ENCODE measurements at places on chromosomes 5 and 9.

GRCh38 chr9:121984726-121985402 is 108.2 kb downstream of the TTLL11 start:
- DNase-seq, result no peak

DNA sequence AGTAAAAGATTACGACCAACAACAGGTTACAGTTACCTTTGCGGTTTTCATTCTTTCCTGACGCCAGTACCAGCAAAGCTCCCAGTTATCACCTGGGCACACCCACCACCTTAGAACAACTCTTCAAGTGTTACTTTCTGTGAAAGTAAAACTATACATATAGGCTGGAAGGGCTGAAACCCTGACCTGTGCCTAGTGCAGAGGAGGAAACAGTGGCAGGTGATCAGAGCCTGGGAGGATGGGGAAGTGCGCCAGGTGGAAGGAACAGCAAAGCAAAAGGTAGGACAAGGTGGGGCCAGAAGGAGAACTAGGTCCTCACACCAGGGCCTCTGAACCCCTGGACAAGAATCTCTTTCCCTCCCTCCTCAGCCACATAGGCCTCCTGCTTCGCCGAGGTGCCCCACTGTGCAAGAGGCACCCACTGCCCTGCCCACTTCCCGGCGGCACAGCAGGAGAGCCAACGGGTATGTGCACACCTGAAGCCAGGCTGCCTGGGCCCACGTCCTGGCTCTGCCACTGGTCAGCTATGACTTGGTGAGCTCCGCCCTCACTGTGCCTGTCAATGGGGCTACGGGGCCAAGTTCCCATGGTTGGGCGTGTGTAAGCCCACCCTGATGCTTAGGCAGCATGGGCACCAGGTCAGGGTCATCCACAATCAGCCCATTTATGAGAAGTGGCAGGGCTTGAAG is 26.9 kb downstream of the BICD2 start:
- DNase-seq, result no peak

DNA sequence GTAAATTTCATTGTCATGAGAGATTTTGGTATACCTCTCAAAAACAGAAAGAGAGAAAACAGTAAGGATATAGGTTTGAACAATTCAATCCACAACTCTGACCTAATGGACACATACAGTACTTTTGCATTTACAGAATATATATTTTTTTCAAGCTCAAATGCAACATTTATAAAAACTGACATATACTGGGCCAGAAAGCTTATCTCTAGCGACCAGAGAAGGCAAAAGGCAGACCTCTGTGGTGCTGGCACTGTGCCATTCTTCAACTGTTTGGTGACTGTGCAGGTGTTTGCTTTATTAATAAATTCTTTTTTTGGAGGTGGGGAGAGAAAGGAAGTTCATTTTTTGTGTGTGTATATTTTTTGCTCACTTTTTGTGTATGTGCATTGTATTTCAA is 6.0 kb upstream of the PLAC8L1 start:
- no peak for DNase-seq

DNA sequence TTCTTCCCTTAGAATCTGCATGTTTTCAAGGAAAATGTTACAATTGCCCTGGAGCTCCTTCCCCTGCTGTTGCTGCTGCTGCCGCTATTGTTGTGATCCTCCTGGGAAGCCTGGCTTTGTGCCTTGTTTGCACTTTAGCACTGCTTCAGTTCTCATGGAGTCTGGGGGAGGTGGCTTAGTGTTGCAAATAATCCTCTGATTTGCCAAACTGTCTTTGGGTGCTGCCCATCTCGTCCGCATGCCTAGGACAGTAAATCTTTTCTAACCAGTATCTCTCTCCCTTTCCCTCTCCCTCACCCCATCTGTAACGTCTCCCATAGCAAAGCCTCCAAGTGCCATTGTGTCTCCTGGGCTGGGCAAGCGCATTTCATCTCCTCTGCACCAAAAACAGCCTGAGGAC is 30.3 kb downstream of the FAM240B start:
- DNase-seq, result no peak

- DNase-seq, result no peak
These were observed 183.0 kb downstream of the GLIS3 start for GRCh38 chr9:4116723-4117460.

- no peak for DNase-seq
These were observed 88.8 kb downstream of the EGFLAM start for GRCh38 chr5:38347040-38347763.

- no peak for DNase-seq
These were observed 74.1 kb upstream of the HSPA9 start for GRCh38 chr5:138649316-138649720.

GRCh38 chr5:1330146-1330846 is 14.6 kb downstream of the CLPTM1L start:
- DNase-seq, result no peak

DNA sequence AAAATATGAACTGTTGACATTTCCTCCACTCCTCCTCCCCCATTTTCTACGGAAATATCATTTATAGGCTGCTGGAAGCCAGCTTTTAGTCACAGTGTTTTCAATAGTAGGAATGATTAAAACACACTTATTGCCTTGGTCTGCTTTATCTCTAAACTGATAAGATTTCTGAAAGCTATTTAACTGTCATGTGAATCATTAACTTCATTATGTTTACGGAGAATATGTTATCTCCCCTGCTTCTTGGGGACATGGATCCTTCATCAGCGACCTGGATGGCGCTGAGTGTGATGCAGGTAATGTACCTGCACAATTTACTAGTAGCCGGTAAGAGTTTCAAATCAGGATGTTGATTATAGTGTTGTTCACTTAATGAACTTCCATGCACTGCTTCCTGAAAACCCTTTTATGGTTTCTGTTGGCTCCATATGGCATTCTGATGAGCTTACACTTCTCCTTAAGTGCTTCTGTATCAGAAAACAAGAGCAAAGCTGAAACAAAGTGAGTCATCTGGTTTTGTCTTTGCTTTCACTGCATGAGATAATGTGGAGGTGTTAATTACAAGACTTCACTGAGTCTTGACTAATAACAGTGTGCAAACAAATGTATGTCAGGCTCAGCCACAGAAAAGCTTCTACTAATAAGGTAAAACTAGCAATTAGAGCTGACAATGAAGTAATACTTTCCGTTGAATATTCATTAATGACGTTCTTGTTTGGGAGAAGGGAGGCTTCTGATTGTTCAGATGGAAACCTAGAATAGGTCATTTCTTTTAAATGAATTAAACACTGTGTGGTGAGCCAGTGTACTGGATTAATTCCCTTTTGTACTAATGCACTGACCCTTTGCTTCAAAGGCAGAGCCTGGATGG is 162.4 kb upstream of the ZNF608 start:
- no peak for DNase-seq

- DNase-seq, result no peak
These were observed 4.5 kb downstream of the DAP start for GRCh38 chr5:10756549-10756948.

DNA sequence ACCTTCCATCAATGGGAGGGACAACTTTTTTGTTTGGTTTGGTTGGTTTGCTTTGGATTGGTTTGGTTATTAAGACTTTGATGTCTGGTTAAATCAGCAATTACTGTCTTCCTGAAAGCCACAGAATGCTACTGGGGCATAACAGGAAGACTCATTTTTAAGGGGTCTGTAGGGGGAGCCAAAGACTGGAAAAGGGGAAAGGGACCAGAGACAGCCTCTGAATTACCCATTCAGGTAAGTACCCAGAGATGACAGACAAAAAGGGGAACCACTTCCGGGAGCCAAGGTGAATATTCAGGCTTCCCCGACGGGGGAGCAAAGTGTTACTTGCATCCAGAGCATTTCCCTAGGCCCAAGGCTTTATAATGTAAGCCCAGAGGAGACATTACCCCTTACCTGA is 4.6 kb upstream of the FEM1C start:
- DNase-seq, result no peak

DNA sequence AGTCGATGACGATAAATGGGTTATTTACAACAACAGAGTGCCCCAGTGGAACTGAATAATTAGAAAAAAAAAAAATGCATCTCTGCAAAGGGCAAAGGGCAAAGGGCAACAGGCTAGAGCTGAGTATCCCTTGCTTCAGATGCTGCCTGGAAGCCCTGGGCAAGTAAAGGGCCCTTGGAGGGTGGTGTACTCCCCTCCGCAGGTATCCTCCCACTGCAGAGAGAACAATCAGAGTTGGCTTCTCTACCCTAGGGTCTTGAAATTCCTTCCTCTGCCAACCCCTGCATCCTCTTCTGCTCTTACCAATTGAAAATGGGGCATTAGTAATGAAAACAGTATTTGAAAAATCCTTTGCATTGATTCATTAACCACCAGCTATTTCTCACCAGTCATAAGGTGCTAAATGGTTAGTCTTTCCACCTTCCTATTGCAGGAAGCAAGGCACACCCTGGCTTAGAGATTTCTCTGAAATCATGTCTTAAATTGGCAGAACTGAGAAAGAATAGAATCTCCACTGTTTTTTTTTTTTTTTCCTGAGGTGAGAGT is 122.6 kb downstream of the SEMA6A start:
- DNase-seq, result no peak

GRCh38 chr5:72494623-72495124 is 12.5 kb downstream of the ZNF366 start:
- DNase-seq, result no peak

- DNase-seq, result no peak
These were observed 57.8 kb downstream of the C9orf153 start for GRCh38 chr9:86201474-86202337.

DNA sequence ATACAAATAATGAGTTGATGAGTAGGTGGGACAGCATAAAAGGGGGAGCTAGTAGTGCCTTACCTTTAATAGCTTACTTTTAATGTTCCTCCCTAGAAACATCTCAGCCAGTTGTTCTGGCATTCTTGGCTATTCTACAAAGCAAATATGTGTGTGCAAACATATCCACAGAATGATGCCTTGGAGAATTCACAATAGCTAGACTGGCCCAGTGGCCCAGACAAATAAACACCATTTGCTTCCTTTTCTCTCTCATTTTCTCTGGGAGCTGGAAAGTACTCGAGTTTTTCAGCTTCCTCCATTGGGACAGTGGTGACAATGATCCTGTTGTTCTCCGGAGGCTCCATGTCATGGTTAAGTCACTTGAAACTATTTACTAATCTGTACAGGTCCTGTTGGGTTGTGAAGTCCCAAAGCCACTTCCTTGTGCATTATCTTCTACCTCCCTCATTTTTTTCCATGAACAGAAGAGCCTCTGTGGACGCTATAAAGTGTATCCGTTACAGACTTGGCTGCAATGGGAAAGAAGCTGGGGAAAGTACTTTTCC is 122.9 kb downstream of the DMAC1 start:
- DNase-seq, result no peak

DNA sequence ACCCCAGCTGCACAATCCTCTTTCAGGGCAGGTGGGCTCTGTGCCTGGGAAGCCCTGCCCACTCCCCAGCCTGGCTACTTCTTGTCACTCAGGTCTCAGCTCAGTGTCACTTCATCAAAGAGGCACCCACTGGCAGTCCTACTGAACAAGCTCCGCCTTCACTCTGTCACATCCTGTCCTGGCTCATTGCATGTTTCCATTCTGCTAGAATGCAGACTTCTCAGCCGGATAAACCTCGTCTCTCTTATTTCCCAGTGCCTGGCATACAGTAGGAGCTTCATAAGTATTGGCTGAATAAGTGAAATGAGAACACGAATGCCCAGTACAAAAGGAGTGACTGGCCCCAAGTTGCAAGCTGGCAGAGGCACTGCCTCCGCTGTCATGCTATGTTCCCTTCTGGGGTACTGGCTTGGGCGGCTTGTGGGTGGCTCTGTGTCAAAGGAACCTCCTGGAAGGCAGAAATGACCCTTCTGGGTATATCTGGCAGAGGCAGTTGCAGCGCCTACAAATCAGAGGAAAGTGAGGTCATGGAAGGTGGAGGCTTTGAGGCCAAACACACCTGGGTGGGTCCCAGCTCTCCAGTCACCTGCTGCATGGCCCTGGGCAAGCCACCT is 98.3 kb upstream of the PHYKPL start:
- DNase-seq, result no peak

DNA sequence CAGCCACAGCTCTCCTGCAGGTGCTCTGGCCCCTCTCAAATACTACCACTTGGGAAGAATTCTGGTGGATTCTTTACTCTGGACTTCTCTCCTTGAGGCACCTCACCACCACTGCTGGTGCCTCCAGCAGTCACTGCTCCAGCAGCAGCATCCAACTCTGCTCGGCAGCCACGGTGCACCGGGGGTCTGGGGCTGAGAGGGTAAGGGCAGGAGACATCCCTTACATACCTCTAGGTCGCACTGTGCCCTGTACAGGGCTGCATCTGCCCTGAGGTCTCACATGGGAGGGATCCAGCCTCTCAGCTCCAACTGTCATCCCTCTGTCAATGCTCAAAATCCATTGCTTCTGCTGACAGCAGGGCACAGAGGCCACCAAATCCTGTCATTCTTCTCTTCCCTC is 588.2 kb downstream of the CDK5RAP2 start:
- no peak for DNase-seq

- no peak for DNase-seq
These were observed 795.7 kb downstream of the MAT2B start for GRCh38 chr5:164301136-164301535.

GRCh38 chr5:169289520-169289919 is 11.4 kb downstream of the SLIT3 start:
- DNase-seq, result no peak

DNA sequence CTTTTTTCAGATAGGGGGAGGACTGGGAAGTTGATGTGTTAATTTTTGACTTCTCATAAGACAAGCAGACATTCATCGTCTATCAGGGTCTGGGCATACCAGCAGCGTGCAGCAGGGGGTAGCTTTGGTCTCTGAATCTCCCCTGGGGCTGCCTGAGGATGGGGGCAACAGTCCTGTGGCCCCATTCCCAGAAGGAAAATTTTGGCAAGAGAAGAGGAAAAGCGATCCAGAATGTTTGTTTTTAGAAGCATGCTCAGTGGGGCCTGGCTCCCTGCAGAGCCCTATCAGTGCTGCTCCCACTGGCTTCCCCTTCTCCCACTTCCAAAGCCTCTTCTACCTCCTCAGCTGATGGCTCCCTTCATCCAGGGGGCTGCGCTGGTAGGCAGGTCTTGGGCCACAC is 194.8 kb upstream of the IL12B start:
- no peak for DNase-seq

GRCh38 chr5:52776116-52776515 is 11.6 kb upstream of the ITGA1 start:
- DNase-seq, result no peak

DNA sequence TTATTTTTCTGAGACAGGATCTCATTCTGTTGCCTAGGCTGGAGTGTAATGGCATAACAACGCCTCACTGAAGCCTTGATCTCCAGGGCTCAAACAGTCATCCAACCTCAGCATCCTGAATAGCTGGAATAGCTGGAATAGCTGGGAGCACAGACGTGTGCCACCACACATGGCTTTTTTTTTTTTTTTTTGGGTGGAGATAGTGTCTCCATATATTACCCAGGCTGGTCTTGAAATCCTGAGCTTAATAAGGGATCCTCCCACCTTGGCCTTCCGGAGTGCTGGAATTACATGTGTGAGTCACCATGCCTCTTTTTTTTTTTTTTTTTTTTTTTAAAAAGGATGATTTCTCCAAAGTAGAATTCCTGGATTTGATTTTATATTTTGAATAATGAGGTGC is 60.7 kb downstream of the NSD1 start:
- DNase-seq, result no peak

All from stimulated activated CD4-positive, alpha-beta T cell treated with anti-CD3 and anti-CD28 coated beads, Interleukin-12 subunit alpha, Interleukin-12 subunit beta, amount 100 ng/mL, for 24 hours (primary cell).